ENCODE measurements at places on chromosomes 5 and 9.

DNA sequence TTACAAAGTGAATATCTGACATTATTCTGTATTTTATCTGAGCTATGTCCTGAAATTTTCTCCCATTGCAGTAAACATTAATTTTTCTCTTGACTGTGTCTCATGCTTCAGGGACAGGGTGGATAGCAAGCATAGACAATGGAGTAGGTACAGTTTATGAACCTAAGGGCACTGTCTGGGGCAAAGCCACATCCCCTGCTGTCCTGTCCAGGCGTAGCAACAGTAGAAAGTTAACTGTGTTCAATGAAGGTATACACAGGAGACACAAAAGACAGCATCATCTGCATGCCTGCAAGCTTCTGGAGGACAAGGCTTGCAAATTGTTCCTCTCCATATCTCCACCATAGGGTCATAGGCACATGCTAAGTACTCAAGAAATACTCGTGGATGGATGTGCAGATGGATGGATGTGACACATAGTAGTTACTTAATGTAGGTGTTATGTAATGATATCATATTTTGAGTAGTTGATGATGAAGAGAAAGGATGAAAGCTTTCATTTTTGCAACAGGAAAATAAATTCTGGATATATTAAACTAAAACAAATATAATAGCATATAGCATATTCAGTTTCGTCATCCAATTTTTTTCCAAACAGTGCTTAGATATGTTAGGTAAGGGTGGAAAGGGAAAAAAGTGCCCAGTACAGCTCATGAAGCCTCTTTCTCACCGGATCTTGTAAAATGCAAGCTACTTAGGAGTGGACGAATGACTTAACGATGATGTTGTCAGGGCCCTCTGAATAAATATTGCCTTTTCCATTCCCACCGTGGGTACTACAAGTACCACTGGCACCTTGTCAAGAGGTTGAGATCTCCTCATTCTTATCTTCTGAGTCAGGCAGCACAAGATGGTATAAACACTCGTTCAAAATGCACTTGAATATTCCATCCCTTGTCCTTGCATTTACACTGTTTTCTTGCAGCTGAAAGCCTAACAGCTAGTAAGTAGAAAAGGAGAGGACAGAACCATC lies 19.9 kb upstream of the ZSWIM6 start:
- no peak for DNase-seq

GRCh38 chr9:73022353-73022752 lies 69.5 kb upstream of the ALDH1A1 start:
- no peak for DNase-seq

DNA sequence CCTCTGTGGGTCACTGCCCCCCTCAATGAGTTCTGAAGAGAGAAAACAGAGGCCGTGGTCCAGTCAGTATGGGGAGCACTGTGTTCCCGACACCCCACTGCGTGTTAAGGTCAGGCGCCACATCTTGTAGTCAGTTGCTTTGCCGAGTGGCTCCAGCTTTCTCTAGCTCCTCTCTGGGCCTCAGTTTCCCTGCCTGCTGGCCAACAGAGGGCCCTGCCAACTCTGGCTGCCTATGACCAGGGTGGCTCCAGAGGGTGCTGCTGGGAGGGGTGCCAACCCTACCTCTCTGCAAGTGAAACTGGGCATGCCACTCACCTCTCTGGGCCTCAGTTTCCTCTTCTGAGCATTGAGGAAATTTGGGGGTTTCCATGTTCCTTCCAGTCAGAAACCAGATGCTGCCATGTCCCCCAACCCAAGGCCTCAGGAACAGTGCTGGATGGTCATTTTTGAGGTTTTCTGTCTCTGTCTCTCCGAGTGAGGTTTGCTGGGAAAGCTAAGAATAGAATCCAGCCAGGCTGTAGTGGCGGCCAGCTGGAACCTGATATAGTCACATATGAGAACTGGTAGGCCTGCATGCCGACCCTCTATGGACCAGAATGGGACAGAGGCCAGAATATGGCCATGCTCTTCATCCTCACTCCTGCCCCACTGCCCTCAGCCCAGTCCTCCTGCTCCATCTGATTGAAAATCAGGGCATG lies 132.1 kb downstream of the PHF2 start:
- DNase-seq, result no peak

- DNase-seq, result no peak
These were observed 350.1 kb downstream of the TMEM232 start for GRCh38 chr5:110376281-110376951.

DNA sequence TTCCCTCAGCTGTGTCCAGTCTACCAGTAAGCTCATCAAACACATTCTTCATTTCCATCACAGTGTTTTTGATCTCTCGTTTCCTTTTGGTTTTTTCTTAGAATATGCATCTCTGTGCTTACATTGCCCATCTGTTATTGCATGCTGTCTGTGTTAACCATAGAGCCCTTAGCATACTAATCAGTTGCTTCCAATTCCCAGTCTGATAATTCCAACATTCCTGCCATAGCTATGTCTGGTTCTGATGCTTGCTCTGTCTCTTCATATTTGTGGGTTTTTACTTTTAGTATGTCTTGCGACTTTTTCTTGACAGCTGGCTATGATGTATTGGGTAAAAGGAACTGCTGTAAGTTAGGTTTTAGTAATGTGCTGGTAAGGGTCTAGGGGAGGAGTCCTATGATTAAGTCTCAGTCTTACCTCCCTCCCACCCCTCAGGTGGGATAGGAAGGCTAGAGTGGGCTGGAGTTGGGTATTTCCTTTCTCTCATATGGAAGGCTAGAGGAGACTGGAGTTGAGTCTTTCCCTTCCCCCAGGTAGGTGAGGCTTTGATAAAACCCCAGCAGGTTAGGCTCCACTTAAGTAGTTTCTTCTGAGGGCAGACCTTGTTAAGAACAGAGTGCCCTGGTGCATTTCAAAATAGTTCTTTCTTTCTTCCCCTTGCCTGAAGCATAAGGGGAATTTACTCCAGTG lies 99.1 kb upstream of the RASGRF2 start:
- no peak for DNase-seq

DNA sequence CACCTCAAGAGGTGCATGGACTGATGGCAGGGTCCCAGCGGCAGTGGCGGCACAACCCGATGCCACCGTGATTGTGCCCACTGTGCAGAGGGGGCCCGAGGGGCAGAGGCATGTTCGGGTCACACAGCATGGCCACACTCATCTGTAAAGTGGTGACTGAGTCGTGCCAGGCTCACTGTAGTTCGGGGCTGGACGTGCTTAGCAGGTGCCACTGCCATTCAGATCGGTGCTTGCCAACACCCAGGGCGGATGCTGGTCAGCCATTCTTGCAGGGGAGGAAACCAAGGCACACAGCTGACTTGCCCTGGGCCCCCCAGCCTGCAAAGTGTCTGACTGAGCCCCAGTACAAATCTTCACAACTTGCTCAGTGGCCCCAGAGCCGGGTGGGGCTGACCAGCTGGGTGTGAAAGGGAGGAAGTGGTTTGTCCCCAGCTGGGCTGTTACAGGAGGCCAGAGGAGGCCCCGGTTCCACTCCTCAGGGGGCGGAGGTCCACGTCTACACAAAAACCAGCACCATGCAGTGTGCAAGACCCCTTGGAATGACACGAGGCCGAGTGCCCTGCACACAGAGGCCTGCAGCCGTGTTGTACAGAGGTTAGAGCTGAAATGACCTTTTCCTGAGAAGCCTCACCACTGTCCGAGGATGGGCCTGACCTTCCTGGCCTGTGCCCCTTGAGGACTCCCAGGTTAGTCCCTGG lies 17.9 kb downstream of the FGD3 start:
- DNase-seq, result no peak

DNA sequence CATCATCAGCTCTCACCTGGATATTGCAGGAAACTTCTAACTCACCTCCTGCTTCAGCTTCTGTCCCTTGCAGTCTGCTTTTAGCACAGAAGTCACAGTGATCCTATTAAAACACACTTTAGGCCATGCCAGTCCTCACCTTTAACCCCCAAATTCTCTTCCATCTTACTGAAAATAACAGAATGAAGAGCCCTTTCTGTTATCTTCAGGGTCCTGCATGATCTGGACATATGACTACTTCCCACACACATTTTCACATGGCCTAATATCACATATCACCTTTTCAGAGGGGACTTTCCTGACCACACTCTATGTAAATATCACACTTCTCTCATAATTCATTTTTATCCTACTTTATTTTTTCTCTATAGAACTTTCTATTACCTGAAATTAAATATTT lies 550.6 kb upstream of the CLINT1 start:
- no peak for DNase-seq

GRCh38 chr5:36692791-36693763 lies 86.7 kb downstream of the SLC1A3 start:
- no peak for DNase-seq

GRCh38 chr9:124793015-124793541 lies 16.1 kb downstream of the OLFML2A start:
- no peak for DNase-seq

GRCh38 chr9:12696931-12697622 lies 3.9 kb downstream of the TYRP1 start:
- no peak for DNase-seq

DNA sequence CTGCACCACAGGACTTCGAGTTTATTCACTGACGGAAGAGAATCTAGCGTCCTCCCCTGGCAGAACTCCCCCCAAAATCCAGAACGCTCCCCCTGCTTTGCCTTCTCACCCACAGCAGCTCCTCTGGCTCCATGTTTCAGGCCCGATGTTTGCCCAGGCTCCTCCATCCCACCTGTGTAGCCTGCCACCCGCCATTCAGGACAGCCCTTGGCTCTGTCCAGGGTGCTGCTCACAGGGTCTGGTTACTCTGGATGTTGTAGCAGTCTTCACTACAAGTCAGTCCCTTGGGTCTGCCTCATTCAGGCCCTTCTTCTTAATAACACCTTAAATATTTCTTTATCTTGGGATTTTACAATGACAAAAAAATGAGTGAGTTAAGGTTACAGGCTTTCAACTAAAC lies 41.3 kb upstream of the SV2C start:
- DNase-seq, result no peak

Measured in stimulated activated CD8-positive, alpha-beta memory T cell treated with anti-CD3 and anti-CD28 coated beads, Interleukin-15, amount 100 ng/mL, for 1 hour (primary cell).